IPS-NIHi11 (cell line): ENCODE measurements at places on chromosomes 6 and 20.

GRCh38 chr6:98920904-98921431 lies 26.8 kb downstream of the FBXL4 start:
- no peak for DNase-seq

- DNase-seq, result no peak
These were observed 382.0 kb downstream of the TAF4 start for GRCh38 chr20:61683721-61684120.

DNA sequence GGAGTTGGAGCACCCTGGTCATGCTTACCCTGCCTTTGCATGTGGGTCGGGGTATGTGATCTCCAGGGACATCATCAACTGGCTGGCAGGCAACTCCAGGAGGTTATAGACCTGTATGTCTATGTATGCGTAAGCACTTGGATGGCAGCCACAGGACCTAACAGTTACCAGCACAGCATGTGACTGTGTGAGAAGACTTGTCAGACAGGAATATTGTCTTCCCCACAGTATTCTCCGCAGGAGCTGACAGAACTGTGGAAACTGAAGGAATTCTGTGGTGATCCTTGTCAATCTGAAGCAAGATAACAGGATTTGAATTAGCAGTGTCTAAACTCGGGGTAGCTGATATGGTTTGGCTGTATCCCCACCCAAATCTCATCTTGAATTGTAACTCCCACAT lies 59.2 kb downstream of the TMEM244 start:
- peak; percentile 35 for DNase-seq

DNA sequence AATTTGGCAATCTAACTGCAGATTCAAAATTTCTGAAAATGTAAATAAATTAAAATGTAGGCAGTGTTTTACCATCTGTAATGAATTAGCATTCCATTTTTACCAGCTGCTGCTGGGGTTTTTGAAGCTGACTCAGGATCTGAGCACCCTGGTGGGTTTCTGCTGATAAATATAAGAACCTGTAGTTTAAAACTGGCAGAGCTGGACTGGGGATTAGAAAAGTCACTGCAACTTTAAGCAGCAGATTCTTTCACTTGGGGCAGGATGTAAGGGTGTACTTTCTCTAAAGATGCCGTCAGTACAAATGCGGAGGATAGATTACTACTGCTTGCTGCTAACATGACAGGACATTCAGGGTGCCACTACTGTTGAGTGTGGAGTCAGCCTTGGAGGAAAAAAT lies 341.8 kb downstream of the CDKAL1 start:
- no peak for DNase-seq

GRCh38 chr6:114419175-114419574 lies 76.4 kb upstream of the HS3ST5 start:
- DNase-seq, result no peak

DNA sequence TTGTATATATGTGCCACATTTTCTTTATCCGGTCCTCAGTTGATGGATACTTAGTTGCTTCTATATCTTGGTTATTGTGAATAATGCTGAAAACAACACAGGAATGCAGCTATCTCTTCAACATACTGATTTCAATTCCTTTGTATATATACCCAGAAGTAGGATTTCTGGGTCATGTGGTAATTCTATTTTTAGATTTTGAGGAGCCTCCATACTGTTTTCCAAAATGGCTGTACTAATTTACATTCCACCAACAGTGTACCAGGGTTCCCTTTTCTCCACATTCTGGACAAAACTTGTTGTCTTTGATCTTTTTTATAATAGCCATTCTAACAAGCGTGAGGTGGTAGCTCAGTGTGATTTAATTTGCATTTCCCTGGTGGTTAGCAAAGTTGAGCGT lies 1.6 kb downstream of the SIRT5 start:
- no peak for DNase-seq

DNA sequence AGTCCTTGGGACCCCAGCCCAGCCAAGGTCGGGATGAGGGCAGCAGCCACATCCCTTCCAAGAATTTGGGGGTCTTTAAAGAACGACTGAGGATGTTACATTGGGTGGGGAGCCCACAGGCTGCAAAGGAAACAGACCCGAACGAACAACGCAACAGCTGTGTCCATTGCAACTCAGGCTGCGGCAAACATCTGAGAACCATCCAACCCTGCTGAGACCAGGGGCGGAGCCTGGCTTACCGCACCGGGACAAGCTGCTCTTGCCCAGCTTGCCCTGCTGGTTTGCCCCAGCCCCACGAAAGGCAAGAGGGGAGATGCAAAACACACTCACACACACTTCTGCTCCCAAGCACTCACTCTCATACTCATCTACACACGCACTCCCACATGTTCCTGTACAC lies 21.5 kb upstream of the TAF4 start:
- peak; percentile 66 for DNase-seq

DNA sequence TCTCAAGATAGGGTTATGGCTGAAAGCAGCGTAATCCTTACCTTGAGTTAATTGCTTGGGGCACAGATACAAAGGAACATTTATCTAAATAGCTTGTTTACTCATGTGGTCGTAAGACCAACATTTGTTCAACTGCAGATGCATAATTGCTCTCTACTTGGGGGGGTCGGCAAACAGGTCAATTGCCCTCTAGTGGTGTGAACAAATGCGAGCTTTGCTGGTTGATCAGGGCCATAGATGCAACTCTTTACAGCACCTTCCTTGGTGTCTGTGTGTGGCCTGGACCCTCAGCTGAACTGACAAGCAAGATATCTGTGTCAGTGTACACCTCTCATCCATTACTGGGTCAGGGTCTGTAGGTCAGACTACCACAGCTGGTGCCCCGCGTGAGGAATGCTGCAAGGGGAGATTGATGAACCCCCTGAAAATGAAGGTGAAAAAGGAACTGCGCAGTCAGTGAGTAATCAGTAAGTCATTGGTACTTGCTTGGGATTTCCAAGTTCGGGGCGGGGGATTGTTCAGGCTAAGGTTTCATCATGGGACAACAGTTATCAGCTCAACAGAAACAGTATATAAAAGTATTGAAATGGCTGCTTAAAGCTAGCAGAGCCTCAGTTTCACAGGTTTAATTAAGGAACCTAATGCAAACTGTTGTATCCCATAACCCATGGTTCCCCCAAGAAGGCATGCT lies 24.0 kb downstream of the HLA-DPA1 start:
- peak; percentile 18 for DNase-seq

DNA sequence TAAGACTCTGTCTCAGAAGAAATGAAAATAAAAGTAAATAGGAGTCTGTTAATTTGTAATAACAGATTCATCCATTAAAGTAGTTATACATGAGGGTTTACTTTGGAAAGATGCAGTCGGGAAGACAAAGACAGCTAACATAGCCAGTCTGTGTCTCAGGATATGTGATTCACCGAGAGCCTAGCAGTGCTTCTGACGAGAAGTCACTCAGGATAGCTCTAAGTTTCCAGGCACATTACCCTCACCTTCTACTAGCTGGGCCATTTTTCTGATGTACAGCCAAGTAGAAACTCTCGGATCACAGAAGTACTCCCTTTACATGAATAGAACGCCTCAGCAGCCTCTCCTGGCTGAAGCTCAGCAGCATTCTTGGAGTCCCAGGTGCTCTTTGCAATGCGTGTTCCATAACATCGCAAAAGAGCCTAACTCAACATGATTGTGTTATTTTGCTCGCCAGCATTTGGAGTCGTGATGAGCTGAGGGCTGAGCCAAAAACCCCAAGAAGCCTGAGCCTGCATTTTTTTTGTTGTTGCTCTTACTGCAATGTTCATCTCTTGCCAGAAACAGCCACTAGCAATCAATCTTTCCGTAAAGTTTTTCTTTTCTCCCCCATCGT lies 22.4 kb upstream of the TASP1 start:
- DNase-seq, result no peak

DNA sequence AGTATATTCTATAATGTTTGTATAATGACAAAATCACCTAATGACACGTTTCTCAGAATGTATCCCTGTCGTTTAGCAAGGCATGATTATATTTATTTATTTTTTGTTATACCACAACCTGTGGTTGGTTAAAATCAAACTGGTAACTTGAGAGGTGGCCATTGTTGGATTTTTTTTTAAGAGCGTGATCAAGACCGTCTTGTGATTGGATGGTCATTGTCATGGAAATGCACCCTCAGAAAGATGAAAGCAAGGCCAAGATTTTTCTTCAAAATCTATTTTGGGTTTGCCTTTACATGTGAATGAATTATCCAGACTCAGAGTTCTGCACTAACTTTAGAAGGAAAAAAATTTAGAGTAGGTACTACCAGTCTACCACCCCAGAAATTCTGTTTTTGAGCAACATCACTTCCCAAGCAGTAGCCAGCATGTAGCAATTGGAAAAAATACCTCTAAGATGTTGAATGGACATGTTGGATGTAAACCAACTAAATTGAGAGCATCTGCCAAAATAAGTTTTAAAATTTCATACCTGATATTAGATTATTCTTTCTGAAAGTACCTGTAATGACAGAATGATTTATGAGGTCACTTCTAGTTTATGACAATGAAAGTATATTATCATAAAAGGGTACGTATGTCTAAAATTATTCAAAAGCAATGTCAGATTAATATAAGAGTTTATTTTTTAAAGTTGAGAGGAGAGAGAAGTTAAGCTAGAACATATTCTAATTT lies 50.8 kb downstream of the NCOA7 start:
- no peak for DNase-seq

DNA sequence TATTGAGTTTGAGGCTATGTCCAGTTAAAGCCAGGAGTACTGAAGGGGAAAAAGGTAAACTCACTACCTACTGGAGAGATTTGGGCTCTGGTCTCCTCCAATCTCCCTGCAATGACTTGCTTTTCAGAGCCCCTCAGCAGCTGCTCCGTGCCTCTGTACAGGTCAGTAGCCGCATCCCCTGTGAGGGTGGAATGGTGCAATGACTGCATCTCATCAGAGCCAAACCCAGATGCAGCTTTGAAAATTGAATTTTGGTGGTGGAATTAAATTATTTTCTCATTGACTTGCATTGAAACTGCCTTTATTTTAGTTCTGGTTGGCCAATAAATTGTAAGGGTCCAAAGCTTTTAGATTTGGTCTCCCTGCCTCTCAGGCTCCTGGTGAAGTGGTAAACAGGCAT lies 166.7 kb downstream of the DLL1 start:
- no peak for DNase-seq

GRCh38 chr6:24979176-24979575 lies 43.4 kb upstream of the RIPOR2 start:
- no peak for DNase-seq

DNA sequence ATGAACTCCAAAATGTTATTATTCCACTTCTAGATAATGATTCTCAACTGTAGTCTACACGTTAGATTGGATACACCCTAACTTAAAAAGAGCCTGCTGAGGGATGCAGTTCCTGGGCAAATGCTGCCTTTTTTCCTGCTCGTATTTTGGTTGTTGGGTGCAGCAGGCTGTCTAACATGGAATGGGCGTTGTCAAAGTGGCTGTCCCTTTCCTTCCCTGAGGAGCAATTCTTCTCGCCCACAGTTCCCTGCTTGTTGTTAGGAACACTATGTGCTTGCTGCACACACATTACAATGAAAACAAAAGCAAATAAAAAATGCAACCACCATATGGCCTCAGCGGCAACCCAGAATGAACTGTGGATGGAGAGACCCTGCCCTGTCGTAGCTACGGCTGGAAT lies 1.7 kb upstream of the ADGRF5 start:
- DNase-seq, result no peak

GRCh38 chr6:106702046-106702445 lies 72.7 kb downstream of the QRSL1 start:
- DNase-seq, result no peak

- DNase-seq, result no peak
These were observed 181.9 kb downstream of the SCP2D1 start for GRCh38 chr20:18995455-18995854.

- no peak for DNase-seq
These were observed 4.8 kb downstream of the SLC2A12 start for GRCh38 chr6:134047673-134048072.

DNA sequence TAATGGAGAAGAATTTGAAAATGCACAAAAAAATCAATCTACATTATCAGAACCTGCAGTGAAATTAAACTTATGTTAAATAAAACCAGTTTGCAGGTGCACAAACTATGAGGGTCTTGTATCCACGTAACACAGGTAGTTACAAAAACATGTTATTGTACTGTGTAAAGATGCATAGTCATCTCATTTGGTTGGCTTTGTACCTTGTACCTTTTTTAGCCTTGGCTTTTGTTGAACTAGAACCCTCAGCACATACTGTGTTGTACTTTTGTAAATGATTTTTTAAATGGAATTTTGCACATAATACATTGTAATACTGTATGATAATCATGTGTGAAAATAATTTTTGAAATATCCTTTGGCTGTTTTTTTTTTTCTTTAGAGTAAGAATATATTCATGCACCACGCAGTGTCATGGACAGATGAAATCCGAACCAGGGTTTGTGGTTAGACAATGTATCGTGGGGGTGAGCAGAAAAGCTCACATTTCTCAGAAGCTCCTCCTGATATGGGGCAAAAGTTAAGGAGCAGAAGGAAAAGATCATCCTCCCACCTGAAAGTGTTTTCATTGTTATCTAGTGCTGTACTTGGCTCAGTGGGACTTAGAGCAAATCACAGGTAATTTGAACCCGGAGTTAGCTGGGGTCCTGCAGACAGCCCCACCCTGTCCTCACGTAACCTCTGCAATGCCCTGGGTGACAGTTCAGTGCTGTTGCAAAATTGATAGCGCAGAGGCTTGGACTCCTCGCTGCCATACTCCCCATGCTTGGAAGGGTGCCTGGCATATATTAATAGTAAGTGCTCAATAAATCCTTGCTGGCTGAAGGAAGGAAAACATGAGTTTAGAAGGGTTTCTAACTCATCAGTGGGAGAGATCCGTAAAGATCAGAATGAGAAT lies 14.8 kb upstream of the NAA20 start:
- no peak for DNase-seq

DNA sequence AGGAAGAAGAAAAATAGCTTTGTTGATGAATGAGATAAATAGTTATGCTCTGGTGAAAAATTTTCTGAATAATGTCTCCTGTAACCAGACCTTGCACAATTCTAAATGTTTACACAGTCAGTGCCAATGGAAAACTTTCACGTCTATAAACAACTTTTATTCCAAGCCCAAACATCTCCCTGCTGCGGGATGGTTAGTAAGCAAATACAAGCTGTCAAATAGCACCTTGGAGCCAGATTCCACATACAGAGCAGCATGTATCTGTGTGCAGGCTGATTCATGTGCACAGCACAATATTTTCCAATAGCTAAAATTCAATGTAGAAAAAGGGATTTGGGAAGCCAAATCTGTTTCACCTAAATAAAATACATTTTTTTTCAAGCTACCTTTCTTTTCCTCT lies 813.3 kb downstream of the HACE1 start:
- no peak for DNase-seq
